ENCODE measurements at places on chromosomes 5 and 9.

DNA sequence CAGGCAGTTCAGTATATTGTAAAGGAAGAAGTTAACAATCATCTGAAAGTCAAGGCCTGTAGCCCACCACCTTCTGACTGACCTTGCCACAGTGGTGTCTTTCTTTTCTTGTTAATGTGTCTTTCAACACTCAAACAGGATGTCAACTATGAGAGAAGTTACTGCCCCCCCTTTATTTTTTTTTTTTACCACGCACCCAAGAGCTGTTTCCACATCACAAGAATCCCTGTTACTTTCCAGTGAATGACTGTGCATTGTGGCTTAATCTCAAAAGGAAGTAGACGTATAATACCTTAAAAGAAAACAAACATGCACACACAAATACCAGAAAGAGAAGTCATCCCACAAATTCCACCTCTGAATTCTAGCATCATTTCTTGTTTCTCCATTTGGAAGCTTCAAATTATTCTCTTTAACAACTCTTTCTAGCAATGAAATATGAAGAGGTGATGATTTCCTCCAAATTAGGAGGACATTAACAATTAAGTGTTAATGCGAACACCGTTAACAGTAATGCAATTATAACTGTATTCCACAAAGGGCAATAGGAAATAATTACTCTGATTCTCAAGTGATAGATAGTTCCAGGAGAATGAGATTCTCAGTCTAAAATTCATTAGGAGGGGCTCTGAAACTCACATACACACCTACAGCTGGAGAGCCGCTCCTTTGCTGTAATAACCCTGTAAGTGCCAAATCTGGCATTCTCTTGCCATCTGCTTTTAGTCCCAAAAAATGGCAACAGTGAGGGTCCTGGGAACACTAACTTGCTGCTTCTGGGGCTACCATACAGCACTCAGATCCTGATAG, 201.0 kb downstream of the EFNA5 start:
- H3K4me1 ChIP-seq, result no peaks in the 10 kb centered on the region
- H3K27me3 ChIP-seq, result no peaks in the 10 kb centered on the region
- H3K4me3 ChIP-seq, result no peak overlapping the region
- no peak overlapping the region for H3K27ac ChIP-seq
- no peaks in the 10 kb centered on the region for H3K36me3 ChIP-seq
- DNase-seq, result no peak

GRCh38 chr9:7879551-7880245, 80.1 kb upstream of the DMAC1 start:
- no peak overlapping the region for H3K27ac ChIP-seq
- no peaks in the 10 kb centered on the region for H3K36me3 ChIP-seq
- DNase-seq, result no peak
- H3K4me1 ChIP-seq, result no peaks in the 10 kb centered on the region
- no peak overlapping the region for H3K4me3 ChIP-seq

DNA sequence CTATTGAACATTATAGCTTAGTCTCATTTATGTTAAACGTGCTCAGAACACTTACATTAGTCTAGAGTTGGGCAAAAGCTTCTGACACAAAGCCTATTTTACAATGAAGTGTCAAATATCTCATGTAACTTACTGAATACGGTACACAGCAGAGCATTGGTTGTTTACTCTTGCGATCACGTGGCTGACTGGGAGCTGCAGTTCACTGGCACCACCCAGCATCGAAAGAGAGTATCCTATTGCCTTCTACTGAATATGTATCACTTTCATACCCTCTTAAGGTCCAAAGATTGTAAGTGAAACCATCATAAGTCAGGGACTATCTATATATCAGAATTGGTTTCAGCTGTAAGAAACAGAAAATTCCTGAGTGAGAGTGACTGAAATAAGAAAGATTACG, 42.6 kb upstream of the OSMR start:
- no peaks in the 10 kb centered on the region for H3K36me3 ChIP-seq
- no peaks in the 10 kb centered on the region for H3K27me3 ChIP-seq
- H3K27ac ChIP-seq, result no peak overlapping the region
- DNase-seq, result no peak
- no peak overlapping the region for H3K4me3 ChIP-seq

DNA sequence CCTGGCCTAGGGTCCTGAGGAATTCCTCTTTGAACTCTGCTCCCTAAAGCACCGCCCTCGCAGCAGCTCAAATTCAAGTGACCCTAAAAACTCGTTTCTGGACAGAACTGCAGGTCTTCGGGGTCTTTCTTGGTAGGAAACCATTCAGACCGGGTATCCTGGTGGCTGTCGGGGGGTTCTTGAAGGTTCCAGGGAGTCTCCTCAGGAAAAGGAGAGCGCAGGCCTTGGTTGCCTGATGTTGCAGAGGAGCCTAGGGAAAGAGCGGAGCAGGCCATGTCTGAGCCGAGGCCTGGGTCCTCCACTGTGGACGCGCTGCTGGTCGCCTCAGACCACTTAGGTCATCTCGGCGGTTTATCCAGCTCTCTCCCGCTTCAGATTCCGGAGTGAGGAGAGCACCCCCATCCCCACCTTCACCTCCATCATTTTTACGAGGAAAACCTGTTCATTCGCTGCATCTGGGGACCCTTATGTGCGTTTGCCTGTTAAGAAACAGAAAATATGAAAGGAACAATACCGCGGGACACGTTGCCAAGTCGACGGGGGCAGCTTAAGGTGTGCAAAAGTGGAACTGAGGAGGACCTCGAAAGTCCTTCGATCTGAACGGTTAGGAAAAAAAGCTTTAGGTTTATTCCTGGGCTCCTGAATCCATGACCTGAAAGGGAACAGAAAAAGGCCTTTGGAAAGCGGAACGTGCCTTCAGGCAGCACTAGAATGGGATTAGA, 299.4 kb downstream of the PARP8 start:
- H3K4me1 ChIP-seq, result peaks cover 52% of the 10 kb centered on the region
- H3K4me3 ChIP-seq, result no peak overlapping the region
- H3K36me3 ChIP-seq, result no peaks in the 10 kb centered on the region
- H3K27ac ChIP-seq, result no peak overlapping the region

- DNase-seq, result no peak
- H3K4me1 ChIP-seq, result peaks cover 18% of the 10 kb centered on the region
- H3K27ac ChIP-seq, result no peak overlapping the region
- no peaks in the 10 kb centered on the region for H3K27me3 ChIP-seq
These were observed 88.3 kb upstream of the PTCH1 start for GRCh38 chr9:95605101-95605500.

DNA sequence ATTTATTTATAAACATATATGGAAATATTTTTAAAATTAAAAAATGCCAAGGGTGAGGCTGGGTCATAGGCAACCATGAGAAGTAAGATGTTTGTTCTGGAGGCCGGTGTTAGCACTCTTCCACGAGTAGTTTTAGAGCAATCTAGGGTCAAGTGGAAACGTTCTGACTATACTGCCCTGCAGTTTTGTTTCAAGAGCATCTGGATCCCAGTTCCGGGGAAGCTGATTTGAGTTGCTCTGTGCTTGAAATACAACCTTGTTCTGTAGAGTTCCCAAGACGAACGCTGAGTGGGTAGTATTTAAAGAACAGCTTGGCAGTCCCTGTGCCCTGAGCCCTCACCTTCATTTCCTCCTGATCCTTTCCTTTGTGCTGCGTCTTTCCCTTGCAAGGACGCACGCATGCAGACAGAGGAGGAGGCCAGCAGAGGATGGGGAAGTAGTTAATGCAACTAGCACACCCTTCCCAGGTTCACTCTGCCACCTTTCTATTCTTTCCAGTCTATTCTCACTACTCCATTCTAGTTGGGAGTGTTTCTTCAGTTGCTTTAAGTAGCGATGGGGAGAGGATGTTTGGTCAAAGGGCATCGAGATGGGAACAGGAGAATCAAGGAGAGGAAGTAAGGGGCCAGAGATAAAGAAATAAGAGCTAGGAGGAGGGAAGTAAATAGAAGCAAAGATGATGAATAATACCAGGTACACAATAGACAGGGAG, 68.3 kb upstream of the ZSWIM6 start:
- H3K27ac ChIP-seq, result no peak overlapping the region
- no peaks in the 10 kb centered on the region for H3K36me3 ChIP-seq
- no peak for DNase-seq
- no peak overlapping the region for H3K4me3 ChIP-seq
- H3K4me1 ChIP-seq, result no peaks in the 10 kb centered on the region
- no peaks in the 10 kb centered on the region for H3K27me3 ChIP-seq

GRCh38 chr9:2016408-2017330, 1.5 kb downstream of the SMARCA2 start:
- peak overlapping the region; percentile 82 for H3K4me3 ChIP-seq
- DNase-seq, result peak; percentile 93
- no peaks in the 10 kb centered on the region for H3K36me3 ChIP-seq
- peaks cover 12% of the 10 kb centered on the region for H3K4me1 ChIP-seq

Measured in muscle of leg (tissue), 16 donors.